ENCODE measurements at places on chromosomes 7 and 10. TPM values are rescaled to one million over a fixed set of nuclear protein-coding genes. Genes with fewer than 3 reads are reported as not detected.

The ANKRD7 gene
- total RNA-seq = 0.79 TPM

The MAP3K8 gene
- 10.6 TPM for total RNA-seq

The OR2A42 gene
- total RNA-seq = 0.11 TPM

The CD36 gene
- total RNA-seq = 1,029 TPM

The WASL gene
- total RNA-seq = 24.7 TPM

The GATA3 gene
- 0.52 TPM for total RNA-seq

The ZNF503 gene
- 8.9 TPM for total RNA-seq

The CDC14C gene
- total RNA-seq = not detected

The NME8 gene
- total RNA-seq = not detected

The PRSS1 gene
- total RNA-seq = not detected

The SPDYE5 gene
- not detected for total RNA-seq

The CRTAC1 gene
- total RNA-seq = 5.6 TPM

The TSPAN33 gene
- 9.8 TPM for total RNA-seq

The BTBD16 gene
- total RNA-seq = not detected

The CACNB2 gene
- 19.0 TPM for total RNA-seq

The TECPR1 gene
- 11.5 TPM for total RNA-seq

The ASB10 gene
- total RNA-seq = 4.0 TPM

The TWIST1 gene
- total RNA-seq = 1.9 TPM

The CLDN3 gene
- not detected for total RNA-seq

The POP7 gene
- total RNA-seq = 28.7 TPM

The MUC3A gene
- 0.24 TPM for total RNA-seq

The THSD7A gene
- 0.85 TPM for total RNA-seq

The CALHM1 gene
- not detected for total RNA-seq

The HOXA10 gene
- total RNA-seq = not detected

The PAPOLB gene
- total RNA-seq = 0.11 TPM

The HOXA5 gene
- total RNA-seq = 0.96 TPM

The LRRC61 gene
- total RNA-seq = 9.7 TPM

The GRID2IP gene
- total RNA-seq = 0.28 TPM

The GPRIN2 gene
- total RNA-seq = 0.26 TPM

The PRKG1 gene
- total RNA-seq = 31.1 TPM

The COBL gene
- 31.4 TPM for total RNA-seq

The ECHDC3 gene
- 201 TPM for total RNA-seq

The PLAU gene
- 4.6 TPM for total RNA-seq

The GBF1 gene
- 38.9 TPM for total RNA-seq

The PNLIPRP3 gene
- total RNA-seq = not detected

The SGMS1 gene
- total RNA-seq = 35.9 TPM

The ARMS2 gene
- not detected for total RNA-seq

The CELF2 gene
- total RNA-seq = 69.4 TPM
